ENCODE measurements at places on chromosomes 4 and X.

- no peak for DNase-seq
Measured at GRCh38 chr4:95830651-95831050, 9.2 kb upstream of the PDHA2 start.

DNA sequence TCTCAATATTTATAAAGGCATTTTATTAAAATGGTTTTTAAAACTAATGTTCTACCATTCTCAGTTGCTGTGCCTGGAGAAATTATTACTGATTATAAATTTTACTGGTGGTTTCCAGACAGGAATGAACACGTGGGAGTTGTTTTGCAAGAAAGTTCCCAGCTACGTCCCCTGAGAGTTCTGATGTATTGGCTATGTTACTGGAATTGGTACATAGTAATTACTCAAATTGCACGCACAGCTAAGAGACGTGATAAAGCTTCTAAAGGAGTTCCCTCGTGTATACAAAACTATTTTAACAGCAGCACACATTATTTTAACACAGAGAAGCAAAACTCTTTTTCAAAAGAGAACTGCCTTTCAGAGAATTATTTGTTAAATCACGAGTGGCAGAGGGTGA, 292.2 kb downstream of the NLGN4X start:
- no peak for DNase-seq

DNA sequence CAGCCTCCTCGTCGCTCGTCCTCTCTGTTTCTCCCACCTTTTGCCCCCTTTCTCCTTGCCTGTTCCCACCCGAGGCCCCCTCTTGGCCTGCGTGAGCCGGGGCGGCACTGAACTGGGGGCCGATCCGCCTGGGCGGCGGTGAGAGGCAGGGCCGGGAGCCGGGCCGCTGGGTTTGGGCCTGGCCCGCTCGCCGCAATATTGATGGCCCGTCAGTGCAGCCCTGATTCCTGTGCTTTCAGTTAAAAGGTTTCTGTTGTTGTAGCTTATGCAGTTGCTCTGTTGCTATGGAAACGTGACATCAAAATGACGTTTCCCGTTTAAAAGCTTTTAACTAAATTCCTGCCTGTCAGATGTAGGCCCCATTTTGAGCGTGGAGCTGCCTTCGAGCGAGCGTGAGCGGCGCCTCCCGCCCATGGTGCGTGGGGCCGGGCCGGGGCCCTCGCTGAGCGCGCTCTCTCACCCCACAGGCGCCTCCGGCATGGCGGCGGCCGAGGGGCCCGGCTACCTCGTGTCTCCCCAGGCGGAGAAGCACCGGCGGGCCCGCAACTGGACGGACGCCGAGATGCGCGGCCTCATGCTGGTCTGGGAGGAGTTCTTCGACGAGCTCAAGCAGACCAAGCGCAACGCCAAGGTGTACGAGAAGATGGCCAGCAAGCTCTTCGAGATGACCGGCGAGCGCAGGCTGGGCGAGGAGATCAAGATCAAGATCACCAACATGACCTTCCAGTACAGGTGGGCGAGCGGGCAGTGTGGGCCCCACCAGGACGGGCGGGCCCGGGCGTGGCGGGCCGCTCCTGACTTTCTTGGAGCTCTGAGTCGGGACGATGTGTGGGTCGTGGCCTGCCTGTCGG, at the start of gene MSANTD1:
TSS of gene MSANTD1 (plus strand) at position 349 of the 851 bp plus-strand sequence. CDS start at position 413, 64 bp downstream.
- DNase-seq, result no peak

- no peak for DNase-seq
Measured at GRCh38 chrX:57607295-57608187, 15.7 kb downstream of the ZXDB start.

GRCh38 chrX:129686422-129686948, 31.7 kb upstream of the APLN start:
- DNase-seq, result no peak

- no peak for DNase-seq
Measured at GRCh38 chr4:101136373-101137370, 210.7 kb downstream of the PPP3CA start.

DNA sequence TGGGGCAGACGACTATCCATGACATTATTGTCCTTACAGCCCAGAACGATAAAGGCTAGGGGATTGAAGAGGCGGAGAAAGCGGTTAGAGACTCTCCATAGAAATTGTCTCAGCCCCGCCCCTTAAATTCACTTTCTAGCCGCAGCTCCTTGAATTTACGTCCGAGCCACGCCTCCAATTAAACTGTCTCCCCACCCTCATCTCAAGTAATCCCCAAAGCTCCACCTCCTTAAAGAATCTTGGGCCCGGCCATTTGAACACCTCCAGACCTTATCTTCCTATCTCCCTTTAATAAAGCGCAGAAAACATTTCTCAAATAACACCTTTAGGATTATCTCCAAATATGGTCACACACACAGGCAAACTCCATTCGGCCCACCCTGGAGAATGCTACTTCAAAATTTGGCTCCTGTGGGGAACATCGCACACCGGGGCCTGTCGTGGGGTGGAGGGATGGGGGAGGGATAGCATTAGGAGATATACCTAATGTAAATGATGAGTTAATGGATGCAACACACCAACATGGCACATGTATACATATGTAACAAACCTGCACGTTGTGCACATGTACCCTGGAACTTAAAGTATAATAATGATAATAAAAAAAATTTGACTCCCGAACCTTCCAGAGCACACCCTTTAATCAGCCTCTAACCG, 7.2 kb upstream of the MAGIX start:
- DNase-seq, result peak; percentile 36

DNA sequence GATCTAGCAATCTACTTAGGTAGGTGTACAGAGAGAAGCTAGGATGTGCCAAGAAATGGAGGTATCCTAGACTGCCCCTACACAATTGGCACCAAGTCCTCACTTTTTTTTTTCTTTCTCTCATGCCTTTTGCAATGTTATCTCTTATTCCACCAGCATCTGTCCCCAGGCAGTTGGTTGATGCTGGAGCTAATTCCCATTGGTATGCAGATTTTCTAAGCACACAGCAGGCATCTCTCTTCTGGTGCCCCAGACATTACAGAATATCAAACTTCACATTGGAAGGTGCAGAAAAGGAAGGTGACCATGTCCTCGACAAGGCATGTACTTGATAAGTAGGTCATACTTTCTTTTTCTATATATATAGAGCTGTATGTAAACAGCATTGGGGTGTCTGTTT, 21.6 kb downstream of the LUZP4 start:
- DNase-seq, result no peak

- DNase-seq, result no peak
Measured at GRCh38 chr4:99134586-99134985, 9.5 kb downstream of the ADH4 start.

GRCh38 chrX:78064152-78064551, 39.9 kb upstream of the PGK1 start:
- DNase-seq, result no peak

GRCh38 chr4:42871671-42872290, 20.7 kb upstream of the GRXCR1 start:
- no peak for DNase-seq

- DNase-seq, result no peak
Measured at GRCh38 chrX:155242300-155242699, 22.0 kb downstream of the RAB39B start.

DNA sequence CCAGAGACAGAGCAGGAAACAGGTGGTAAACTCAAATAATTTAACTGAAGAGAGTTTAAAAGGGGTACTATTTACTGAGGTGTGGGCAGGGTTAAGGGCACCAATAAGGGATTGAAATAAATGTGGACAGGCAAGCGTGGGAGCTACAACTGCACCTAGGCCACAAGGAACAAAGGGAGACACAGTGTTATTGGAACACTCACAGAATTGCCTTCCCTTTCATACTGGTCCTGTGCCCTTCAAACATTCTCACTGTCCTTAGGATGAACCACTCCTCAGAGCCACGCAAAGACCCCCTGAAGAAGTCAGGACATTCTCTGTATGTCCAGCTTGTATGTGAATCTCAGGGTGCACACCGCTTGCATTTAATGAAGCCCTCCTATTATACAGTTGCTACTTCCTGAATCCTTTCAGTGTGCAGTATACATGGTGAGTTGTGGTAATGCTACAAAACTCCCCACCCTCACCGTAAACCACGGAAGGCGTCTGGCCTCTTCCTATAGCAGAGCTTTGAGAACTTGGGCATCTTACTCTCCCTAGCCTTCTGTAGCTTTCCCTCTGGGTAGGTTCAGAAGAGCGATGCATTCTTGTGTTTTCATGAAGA, 9.6 kb upstream of the MRPL1 start:
- DNase-seq, result peak; percentile 83

- DNase-seq, result no peak
Measured at GRCh38 chr4:76309939-76310550, 3.5 kb downstream of the STBD1 start.

DNA sequence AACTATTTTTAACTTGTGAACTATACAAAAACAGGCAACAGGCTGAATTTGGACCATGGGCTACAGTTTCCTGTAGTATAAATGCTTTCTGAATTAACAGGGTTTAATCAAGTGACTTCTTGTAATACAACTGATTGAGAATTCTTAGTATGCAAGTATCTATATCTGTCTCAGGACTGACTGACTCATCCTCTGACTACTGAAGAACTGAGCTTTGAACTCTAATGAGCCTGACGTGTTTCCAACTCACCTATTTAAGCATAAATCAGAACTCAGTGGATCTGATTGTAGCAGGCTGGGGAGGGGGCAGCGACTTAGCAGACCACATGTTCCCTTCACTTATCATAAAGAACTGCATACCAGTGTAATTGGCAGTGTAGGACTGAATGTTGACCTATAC, 7.8 kb downstream of the SPATA4 start:
- DNase-seq, result no peak

GRCh38 chr4:27087306-27088045, 226.8 kb downstream of the STIM2 start:
- no peak for DNase-seq

- no peak for DNase-seq
Measured at GRCh38 chr4:68372588-68372987, 22.7 kb upstream of the YTHDC1 start.

DNA sequence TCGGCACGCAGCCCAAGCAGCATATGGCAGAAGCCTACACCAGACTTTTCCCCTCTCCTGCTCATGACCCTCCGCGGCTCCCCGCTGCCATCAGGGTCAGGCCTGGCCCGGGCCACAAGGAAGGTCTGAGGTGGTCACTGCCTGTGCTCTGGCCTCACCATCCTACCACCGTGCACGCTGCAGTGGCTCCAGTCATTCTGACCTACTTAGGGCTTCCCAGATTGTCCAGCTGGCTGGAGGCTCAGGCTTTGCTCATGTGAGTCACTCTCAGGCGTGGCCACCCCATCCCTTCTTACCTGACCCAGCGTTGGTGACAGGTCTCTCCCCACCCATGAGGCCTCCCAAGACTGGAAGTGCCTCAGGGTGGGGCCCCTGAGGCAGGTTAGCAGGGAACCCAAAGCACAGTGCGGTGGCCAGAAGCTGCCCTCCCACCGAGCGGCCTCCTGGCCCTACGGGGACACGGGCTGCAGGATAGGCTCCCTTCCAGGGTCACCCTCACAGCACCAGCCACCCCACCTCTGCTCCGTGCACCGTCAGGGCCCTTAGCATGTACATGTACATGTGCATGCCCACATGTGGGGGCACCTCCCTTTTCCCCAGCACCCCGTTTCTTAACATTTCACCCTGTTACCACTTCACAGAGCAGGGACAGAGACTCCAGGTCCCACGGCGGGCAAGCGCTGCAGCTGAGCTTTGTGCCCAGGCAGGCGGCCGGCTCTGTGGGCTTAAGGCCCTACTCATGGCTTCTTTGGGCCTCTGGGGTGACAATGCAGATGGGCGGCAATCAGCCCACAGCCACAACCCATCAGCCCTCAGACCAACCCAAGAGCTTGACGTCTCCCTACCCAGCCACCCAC, 2.2 kb downstream of the TREX2 start:
- no peak for DNase-seq

DNA sequence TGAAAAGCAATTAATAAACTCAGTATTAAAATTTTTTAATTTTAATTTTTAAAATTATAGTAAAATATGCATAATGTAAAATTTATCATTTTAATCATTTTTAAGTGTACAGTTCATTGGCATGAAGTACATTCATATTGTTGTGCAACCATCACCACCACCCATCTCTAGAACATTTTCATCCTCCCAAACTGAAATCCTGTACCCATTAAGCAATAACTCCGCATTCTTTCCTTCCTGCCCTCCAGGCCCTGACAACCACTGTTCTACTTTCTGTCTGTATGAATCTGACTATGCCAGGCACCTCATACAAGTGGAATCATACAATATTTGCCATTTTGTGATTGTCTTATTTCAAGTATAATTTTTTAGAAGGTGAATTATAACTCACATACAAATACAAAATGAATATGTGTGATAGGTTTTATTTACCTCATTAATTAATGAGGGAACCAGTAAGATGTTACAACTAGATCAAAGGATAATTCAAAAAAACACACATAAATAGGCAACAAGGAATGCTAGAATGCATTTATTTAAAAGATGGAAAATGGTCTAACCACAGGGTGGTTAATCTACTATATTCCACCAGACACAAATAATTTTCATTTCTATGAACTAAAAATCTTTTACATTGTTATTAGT, 13.1 kb upstream of the AFF1 start:
- DNase-seq, result no peak

DNA sequence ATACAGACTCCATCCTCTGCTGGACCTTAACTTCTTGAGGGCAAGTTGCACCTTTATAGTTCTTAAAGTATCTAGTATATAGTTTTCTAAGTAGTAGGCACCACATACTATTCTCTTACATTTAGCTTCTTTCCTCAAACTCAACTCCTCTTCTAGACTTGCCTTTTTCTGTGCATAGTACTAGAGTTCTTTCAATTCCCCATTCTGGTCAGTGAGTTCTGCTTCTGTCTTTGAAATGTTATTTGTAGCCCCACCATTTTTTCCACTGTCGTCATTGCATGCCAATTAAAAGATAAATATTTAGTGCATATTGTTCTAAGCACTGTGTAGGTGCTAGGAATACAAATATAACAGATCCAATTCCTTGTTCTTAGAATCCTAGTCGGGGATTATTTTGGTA, 31.6 kb downstream of the CDKL5 start:
- DNase-seq, result no peak

- peak; percentile 39 for DNase-seq
Measured at GRCh38 chr4:185165605-185166063, 22.6 kb downstream of the SLC25A4 start.

DNA sequence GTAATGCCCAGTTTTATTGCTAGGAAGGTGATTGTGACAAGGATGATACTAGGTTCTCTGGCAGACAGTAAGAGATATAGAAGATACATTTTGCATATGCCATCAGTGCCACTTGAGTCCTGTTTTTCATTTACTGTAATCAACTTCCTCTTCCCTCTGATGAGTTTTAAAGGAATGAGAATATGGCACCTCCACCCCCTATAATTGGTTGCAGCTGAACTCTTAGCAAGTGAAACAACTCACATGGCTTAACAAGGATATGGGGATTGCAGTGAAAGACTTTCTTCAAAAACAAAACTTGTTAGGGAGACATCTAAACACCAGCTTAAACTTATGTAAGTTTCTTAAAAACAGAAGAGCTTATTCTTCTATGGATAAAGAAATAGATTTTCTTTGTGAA, 90.0 kb downstream of the AREG start:
- DNase-seq, result no peak

- DNase-seq, result no peak
Measured at GRCh38 chr4:169079942-169080827, 70.1 kb upstream of the CBR4 start.

GRCh38 chr4:106687026-106687425, 318.4 kb upstream of the GIMD1 start:
- no peak for DNase-seq

- DNase-seq, result no peak
Measured at GRCh38 chr4:83885256-83886182, 349.6 kb downstream of the GPAT3 start.

- DNase-seq, result no peak
Measured at GRCh38 chrX:13046141-13046855, 1.9 kb upstream of the FAM9C start.

Data from activated CD4-positive, alpha-beta T cell treated with anti-CD3 and anti-CD28 coated beads, Interleukin-2, amount 10 ng/mL, durations not matched to agents 7 days and 5 days (primary cell).